Stimulated activated CD4-positive, alpha-beta T cell treated with anti-CD3 and anti-CD28 coated beads, Interleukin-15, amount 100 ng/mL, for 1 hour (primary cell): ENCODE measurements at places on chromosomes 3 and 15.

DNA sequence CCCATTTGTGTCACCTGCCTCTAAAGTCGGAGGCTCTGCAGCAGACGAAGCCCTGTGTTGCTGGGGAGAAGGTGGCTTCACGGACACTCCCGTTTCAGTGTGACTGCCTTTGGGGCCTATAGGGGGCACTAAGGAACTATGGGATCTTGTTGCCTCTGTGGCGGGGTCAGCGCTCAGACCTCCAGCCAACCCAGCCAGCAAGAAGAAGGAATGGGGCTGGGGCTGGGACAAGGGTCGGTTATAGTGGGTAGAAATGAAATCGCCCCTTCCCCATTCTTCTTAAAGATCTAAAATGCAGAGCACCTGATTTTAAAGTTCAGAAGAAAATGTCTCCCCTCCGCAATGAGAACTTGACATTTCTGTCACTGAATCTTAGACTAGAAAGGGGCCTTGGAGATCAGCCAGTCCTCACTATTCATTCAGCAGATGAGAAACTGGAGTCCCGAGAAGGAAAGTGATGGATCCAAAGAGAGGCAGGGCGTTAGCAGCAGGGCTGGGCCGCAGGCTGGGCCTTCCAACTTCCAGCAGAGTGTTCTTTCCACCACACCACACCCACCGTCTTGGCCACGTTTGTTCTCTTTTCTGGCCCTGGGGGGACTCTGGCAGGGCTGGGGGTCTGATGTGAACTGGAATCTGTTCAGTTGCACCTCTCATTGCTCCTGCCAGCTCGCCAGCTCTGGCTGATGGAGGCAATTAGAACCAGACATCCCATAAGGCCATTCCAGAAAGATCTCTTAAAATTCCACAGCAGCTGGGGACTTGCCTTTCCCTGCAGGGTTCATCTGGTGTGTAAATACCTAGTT, 195.4 kb downstream of the OPA1 start:
- no peak for DNase-seq

DNA sequence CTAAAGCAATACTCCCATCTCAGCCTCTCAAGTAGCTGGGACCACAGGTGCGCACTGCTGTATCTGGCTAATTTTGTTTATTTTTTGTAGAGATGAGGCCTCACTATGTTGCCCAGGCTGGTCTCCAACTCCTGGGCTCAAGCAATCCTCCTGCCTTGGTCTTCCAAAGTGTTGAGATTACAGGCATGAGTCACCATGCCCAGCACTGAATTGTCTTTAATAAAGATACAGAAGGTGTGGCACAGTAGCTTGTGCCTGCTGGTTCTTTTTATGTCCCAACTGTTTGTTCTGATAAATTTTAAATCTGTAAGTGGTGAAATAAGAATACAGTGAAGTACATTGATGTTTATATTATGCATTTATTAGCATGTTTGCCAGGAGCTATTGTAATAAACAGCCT, 20.6 kb upstream of the TRAK1 start:
- no peak for DNase-seq

GRCh38 chr15:77568973-77569728, 63.6 kb downstream of the LINGO1 start:
- no peak for DNase-seq

- DNase-seq, result peak; percentile 31
Observed at GRCh38 chr3:186882881-186883685, 40.6 kb downstream of the ADIPOQ start.

DNA sequence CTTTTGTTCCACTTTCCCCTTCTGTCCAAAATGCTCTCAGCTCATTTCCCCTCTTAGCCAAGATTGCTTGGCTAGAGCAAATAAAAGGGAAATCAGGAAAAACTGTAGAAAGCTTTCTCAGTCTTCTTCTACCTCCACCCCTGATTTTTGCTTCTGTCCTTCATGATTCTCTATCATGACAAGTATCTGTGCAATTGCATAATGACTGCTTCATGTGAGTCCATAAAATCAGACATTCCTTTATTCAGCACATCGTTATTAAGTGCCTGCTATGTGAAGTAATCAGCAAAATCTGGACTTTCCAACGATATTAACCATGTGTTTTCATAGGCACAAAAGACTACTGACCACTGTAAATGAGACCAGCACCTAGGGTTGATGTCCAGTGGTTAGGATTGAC, 321.5 kb upstream of the CBLB start:
- DNase-seq, result no peak

GRCh38 chr3:40996382-40996781, 202.9 kb upstream of the CTNNB1 start:
- no peak for DNase-seq

GRCh38 chr3:17179381-17180205, 294.8 kb downstream of the PLCL2 start:
- no peak for DNase-seq

GRCh38 chr3:37667335-37667734, 194.3 kb upstream of the CTDSPL start:
- DNase-seq, result no peak

DNA sequence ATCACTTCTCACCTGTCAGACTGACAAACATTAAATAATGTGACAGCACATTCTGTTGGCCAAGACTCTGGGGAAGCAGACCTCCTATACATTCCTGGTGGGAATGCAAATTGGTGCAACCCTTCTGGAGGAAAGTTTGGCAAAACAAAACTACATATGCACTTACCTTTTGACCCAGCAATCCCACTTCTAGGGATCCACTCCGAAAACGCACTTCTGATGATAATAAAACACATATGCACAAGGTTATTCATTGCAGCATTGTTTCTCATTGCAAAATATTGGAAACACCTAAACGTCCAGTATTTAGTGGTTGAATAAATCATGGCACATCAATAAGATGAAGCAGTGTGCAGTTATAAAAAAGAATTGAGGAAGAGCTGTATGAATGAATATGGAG, 145.5 kb upstream of the ABHD17C start:
- no peak for DNase-seq

DNA sequence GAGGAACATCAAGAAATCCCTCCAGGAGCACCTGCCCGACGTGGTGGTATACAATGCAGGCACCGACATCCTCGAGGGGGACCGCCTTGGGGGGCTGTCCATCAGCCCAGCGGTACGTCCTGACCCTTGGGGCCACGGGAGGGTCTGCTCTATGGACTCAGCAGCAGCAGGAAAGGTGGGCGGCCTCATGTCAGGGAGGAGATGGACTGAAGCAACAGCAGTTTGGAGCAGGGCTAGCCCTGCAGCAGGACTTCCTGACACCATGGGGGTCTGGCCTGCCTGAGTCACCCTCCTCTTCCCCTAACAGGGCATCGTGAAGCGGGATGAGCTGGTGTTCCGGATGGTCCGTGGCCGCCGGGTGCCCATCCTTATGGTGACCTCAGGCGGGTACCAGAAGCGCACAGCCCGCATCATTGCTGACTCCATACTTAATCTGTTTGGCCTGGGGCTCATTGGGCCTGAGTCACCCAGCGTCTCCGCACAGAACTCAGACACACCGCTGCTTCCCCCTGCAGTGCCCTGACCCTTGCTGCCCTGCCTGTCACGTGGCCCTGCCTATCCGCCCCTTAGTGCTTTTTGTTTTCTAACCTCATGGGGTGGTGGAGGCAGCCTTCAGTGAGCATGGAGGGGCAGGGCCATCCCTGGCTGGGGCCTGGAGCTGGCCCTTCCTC, 24.2 kb downstream of the HDAC11 start:
- no peak for DNase-seq

DNA sequence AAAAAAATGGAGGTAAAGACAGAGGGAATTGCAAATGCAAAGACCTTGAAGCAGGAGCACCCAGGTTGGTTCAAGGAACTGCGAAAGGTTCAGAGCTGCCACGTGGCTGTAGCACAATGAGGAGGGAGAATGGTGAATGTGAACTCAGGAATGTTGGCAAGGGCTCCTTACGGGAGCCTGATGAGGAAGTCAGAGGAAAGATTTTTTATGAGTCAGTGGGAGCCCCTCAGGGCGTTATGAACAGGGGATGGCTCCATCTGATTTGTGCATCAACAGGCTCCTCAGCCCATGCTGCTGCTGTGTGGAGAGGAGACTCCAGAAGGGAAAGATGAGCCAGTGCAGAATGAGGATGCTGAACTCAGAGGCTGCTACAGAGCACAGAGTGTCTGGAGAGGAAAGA, 194.4 kb downstream of the ARRDC4 start:
- DNase-seq, result no peak

DNA sequence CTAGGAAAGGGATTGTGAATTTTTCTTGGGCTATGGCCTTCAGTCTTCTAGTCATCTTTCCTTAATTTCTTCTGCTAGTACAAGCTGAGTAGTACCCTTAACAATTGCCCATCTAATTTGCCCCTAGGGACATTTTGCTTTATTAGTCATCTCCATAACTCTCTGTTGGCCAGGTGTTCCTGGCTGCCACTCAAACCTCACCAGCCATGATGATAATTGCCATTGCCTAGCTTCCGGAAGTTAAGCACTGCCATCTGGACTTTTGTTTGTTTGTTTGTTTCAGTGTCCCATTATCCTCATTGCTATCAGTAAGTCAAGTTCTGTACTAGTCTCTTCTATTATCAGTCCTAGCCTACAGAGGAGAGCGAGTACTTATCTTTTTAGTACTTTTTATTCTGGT, 36.6 kb upstream of the UBL7 start:
- no peak for DNase-seq

DNA sequence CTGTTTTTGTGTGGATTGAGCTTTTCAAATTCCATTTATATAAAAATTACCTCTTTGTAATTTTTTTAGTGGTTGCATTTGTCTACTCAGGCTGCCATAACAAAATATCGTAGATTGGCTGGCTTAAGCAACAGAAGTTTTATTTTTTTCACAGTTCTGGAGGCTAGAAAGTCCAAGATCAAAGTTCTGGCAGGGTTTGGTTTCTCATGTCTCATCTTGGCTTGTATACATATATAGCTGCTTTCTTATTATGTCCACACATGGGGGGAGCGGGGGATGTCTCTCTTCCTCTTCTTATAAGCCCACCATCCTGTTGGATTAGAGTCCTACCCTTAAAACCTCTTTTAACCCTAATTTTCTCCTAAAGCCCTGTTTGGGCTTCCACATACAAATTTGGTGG, 28.5 kb downstream of the MGA start:
- DNase-seq, result no peak

GRCh38 chr3:140822401-140823047, 119.1 kb upstream of the SLC25A36 start:
- no peak for DNase-seq

DNA sequence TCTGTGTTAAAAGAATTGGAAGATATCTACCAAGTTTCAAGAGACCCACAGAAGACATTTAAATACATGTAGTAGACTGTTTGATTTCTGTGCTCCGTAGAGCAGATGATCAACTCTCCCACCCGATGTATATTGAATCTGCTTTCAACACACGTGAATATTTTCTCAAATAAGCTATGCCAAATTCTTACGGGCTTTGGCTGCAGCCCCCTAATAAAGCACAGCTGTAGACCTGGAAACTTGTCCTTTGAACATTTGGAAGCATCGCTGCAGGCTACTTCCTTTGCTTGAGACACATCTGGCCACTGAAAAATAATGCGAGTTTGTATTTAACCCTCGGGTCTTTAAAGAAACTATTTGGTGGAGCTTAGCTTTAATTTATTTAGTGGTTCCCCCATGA, 98.3 kb upstream of the SELENOK start:
- DNase-seq, result no peak

GRCh38 chr3:36679384-36680200, 84.8 kb downstream of the DCLK3 start:
- no peak for DNase-seq

DNA sequence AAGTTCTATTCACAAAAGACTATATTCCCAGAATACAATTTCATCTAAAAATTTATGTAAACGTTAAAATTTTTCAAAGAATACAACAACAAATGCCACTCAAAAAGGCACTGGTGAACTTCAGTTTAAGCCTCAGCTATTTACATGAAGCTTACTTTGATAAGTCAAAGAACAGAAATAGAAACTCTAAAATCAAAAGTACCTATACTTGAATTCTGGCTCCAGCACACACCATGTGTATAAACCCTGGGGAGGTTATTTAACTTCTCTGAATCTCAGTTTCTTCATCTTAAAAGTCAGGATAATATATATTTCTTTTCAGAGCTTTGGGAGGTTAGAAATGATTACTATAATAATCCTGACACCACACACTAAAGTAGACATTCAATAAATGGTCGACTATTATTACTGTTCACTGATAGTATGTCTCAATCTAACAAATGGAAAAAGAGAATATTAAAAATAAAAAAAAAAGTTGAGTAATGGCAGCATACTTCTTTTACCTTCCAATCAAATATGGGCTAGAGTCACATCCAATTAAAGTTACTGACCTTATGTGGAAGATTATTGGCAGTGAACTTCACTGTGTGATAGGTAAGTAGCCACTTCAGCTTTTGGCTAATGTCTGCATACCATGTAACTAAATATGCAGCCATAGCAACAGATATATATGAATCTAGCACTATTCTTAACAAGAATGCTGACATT, 248.4 kb downstream of the ISL2 start:
- DNase-seq, result no peak

DNA sequence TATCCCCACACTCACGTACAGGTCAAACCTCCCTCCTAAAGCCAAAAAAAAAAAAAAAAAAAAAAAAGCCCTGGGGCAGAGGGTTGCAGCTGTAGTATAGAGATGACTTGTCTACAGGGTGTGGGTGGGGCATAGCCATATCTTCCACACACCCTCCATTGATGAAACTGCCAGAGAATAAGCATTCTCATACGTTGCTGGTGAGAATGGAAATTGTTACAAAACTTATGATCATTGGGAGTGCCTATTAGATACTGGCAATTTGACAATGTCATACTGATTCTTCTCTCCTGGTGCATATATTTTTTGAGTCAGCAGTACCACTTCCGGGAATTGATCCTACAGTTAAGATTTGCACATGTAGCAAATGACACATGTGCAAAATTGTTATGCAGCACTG, 11.0 kb upstream of the CTNNB1 start:
- DNase-seq, result no peak

DNA sequence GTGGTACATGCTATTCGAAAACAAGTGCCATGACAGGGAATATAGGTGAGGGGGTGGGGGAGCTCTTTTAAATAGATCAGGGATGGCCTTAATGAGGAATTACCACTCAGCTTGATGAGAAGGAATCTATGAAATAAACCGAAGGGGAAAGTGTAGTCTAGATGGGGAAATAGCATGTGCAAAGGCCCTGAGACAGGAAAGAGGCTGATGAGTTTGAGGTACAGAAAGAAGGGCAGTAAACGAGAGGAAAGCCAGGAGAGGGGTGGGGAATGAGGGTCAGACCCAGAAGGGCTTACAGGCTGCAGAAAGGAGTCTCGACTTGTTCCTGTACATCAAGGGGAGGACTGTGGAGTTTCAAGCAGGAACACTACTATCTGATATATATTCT, 12.2 kb downstream of the ATP2B2 start:
- DNase-seq, result no peak
